ENCODE measurements at places on chromosomes 11 and 22.
A peak's percentile ranks its signal among the peaks of the same experiment; 100 is the strongest.

- no peak for DNase-seq
These were observed 761.5 kb downstream of the NTM start for GRCh38 chr11:132131961-132132360.

- no peak for DNase-seq
These were observed 16.6 kb downstream of the CYTH4 start for GRCh38 chr22:37298748-37299495.

GRCh38 chr11:115521825-115522224, 17.6 kb upstream of the CADM1 start:
- DNase-seq: no peak

GRCh38 chr11:118497831-118498230, 29.4 kb upstream of the TTC36 start:
- DNase-seq: no peak

GRCh38 chr22:34841911-34842310, 224.0 kb upstream of the ISX start:
- DNase-seq: no peak

GRCh38 chr11:73647459-73648100, 1.2 kb downstream of the PLEKHB1 start:
- peak; percentile 83 for DNase-seq

GRCh38 chr11:88535266-88535665, 197.7 kb upstream of the CTSC start:
- DNase-seq: no peak

DNA sequence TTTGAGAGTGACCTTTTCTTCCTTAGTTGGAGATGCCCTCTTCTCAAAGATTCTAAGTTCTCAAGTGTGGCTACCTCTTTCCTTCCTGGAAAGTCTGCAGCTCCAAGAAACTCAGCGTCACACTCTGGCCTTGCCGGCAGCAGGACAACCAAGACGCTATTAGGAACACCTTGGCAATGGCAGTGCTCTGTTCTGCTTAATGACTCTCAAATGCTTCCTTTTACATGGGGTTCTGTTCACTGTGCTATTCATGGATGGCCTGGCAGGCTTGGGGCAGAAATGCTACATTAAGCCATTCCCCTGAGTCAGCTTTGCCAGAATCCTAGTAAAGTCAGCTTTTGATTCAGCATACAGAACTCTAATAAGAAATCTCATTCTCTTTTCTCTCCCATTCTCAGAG, 25.9 kb downstream of the LARGE2 start:
- DNase-seq: no peak

All from neural crest cell (in vitro differentiated cells).